ENCODE measurements at places on chromosomes 16 and 17.

- no peak for DNase-seq
Measured at GRCh38 chr16:52488837-52489289, 58.1 kb downstream of the TOX3 start.

DNA sequence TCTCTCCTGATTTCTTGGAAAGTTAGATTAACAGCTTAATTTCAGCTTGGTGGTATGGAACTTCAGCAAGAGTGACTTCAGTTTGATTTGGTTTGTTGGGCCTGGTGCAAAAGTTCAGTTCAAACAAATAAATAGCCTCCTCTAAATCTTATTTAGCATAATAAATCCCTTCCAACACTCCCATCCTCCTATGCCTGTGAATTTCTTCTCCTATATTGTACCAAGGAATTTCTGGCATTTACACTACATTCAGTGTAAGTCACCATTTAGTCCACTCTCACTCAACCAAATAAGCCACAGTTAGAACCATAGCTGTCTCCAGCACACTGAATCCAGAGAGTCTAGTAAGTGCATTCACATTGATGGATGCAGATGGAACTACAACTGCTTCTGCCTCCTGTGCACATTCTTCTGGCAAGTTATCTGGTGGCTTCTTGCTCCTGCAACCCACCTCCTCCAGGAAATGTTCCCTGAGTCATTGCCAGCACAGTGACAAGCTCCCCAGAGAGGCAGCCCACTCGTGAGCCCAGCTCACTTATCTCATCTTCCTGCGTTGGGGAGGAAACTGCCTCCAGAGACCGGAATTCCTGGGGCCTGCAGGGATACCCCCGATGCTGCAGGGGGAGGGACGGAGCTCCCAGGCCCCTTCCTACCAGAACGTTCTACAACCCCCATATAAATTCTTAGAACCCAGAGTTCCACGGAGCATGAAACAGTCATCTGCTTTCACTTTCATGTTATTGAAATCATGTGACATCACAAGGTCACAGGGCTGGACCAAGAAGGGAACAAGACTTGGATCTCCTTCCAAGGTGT is 318.3 kb downstream of the PHKB start:
- no peak for DNase-seq

- DNase-seq, result no peak
Measured at GRCh38 chr17:58691701-58692238, at the start of gene TEX14. TEX14 (minus strand) TSS chr17:58692045; CDS start chr17:58652001, 40,044 bp downstream.

DNA sequence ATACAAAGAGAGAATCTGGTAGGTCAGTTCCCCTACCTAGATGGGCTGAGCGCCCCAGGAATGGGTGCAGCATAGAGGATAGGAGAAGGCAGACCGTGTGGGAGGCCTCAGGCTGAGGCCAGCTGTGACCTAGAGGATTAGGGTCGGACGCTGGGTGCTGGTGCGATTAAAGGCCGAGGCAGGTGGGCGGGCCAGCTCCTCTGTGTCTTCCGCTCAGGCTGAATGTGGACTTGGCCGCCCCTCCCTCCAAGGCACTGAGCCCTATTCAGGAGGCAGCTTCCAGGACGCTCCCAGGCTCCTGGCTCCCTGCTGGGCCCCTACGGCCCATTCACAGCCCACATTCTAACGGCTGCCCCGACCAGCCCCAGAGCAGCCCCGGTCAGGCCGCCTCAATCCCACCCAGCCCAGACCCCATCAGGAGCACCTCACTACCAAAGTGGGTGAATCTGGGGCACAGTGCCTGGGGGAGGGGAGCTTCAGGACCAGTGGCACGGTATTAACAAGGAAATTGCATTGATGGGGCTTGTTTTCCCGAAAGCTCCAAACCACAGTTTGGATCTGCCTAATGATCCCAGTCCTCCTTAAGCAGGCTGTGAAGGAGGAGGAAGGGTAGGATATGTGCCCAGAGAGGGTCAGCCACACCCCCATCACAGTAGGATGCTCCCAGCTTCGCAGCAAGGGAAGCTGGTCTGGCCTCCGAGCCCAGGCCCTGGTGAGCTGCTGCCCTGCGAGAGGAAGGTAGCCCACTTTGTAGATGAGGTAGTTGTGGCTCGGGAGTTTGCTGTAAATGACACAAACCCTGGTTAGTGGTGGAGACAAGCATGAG is 14.5 kb downstream of the RHBDL3 start:
- no peak for DNase-seq

GRCh38 chr17:81044764-81045589 is 10.0 kb downstream of the BAIAP2 start:
- DNase-seq, result no peak

DNA sequence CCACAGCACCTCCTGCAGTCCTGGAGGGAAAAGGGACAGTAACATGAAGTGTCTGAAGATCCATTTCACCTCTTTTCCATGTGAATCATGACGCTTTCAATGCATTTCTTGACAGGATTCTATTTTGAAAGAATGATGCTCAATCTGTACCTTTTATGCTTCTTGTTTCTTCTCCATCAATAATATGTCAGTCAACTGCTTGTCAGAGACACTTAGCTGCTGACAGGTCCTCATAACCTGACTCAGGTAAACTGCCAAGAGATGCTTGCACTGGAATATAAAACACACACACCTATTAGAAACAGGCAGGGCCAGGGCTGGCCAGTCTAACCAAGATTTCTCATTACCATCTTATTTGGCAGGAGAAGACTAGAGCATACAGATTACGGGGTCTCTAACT is 21.6 kb downstream of the ZSWIM7 start:
- DNase-seq, result no peak

GRCh38 chr17:63345611-63346010 is 100.5 kb downstream of the CYB561 start:
- DNase-seq, result no peak

DNA sequence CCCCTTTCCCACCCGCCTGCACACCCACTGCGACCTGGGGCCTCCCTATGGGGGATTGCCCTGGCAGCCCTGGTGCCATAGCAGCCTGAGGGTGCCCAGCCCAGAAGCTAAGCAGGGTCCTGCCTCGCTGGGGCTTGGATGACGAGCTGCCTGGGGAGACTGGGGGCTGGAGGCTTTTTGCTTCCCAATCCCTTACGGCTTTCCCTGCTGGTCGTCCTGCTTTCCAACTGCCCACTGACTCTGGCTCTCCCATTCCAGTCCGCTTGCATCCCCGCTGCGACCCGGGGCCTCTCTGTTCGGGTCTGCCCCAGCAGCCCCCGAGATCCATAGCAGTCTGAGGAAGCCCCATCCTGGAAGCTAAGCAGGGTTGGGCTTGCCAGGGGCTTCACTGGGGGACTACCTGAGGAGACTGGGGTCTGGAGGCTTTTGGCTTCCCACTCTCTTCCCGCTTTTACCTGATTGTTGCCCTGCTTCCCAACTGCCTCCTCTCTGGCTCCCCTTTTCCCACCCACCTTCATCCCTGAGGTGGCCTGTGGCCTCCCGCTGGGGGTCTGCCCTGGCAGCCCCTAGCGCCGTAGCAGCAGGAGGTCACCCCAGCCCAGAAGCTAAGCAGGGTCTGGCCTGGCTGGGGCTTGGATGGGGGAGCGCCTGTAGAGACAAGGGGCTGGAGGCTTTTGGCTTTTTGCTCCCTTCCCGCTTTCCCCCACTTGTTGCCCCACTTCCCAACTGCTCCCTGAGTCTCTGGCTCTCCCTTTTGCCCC is 2292.8 kb downstream of the TP53TG3F start:
- no peak for DNase-seq

DNA sequence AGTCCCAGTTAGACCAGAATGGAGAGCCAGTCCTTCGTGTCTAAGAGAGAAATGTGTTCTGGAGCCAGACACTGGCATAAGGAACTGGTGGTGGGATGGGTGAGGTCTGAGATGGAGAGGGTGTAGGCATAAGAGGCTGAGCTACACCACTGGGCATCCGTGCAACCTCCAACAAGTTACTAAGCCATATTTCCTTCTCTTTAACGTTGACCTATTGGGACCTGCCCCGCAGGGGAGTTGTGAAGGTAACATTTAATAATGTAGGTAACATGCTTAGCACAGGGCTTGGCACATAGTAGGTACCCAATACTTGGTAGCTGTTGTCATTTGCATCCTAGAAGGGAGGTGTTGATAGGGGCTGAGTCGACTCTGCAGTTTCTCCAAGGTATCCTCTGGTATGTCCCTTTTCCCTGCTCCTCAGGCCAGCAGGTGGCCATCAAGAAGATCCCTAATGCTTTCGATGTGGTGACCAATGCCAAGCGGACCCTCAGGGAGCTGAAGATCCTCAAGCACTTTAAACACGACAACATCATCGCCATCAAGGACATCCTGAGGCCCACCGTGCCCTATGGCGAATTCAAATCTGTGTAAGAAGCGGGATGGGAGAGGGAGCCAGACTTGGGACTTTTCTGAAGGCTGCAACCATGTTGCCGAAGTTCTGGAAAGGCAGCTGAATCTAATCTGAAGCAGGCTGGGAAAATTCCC is 1.2 kb downstream of the MAPK7 start:
- DNase-seq, result no peak

DNA sequence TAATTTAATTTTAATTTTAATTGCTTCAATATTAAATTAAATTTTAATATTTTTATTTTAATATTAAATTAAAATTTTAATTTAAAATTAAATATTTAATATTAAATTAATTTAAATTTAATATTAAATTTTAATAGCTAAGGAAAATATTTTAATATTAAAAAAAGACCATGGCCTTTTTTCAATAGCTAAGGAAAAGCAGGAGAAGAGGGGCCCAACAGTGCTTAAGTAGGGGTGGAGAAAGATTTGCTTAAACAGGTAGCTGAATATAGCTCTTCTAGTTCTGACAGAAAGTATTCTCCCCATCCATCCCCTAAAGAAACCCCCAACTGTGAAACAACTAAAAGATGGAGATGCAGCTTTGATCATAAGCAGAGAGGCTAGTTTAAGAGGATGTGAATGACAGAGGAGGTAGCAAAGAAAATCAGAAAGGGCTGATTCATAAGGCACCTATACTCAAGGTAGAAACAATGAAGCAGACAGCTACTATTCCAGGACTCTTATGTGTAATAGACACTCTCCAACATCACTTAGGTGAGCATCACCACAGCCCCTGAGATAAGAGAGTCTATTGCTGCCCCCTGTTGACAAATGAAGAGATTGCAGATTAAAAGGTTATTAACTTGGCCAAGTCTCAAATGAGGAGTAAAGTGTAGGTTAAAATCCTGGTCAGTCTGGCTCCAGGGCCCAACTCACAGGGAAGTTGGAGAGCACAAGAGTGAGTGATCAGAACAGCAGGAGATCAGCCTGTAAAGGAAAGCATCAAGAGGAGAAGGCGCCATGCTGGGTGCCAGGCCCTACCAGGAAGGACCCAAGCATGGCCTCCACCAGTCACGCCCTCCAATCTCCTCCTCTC is 7.8 kb upstream of the RNASEK start:
- no peak for DNase-seq

DNA sequence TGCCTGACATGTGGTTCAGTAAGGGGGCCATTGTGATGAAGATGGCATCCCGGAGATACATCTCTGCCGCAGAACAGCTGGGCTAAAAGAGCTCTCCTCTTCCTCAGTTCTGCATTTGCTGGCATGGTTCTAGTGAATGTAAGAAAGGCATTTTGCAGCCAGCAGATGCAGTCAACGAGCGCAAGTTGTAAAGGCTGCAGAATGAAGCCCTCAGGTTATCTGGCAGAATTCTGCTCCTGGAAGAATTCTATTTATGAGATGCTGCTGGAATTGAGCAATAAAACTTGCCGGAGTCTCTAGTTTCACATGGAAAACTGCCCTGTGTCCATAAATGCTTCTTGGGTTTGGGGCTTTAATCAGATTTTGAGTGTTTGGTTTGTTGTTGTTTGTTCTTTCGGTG is 176.8 kb upstream of the HSBP1 start:
- no peak for DNase-seq
